ENCODE measurements at places on chromosomes 11 and 22. TPM values are rescaled to one million over a fixed set of nuclear protein-coding genes. Genes with fewer than 3 reads are reported as not detected.

- DNase-seq: peak; percentile 7
These were observed 25.0 kb downstream of the USP35 start for GRCh38 chr11:78213526-78214330.

- DNase-seq: no peak
These were observed 118.2 kb upstream of the CRYBB3 start for GRCh38 chr22:25081409-25081824.

DNA sequence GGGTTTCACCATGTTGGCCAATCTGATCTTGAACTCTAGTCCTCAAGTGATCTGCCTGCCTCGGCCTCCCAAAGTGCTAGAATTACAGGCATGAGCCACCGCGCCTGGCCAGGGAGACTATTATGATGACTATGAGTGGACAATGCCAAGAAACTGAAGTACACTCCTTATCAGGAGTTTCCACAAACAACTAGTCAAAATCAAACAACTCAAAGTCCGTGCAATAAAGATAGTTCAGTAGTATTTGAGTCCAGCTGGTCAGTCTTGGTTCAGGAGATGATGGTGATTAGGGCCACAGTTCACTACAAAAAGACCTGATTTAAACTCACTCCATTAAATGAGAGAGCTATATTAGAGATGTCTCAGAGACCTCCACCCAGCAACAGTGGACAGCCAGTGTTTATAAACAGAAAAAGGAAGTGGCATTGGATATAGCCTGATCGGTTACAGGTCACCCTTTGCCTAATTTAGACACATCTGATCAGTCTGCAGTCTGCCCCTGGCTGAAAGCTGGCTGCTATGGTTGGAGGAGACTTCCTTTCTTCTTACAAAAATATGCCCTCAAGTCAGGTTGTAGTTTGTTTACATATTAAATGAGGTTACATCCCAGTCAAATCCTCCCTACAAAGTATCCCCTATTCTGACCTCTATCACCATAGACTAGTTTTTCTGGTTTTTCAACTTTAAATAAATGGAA, 17.0 kb downstream of the CD3E start:
- DNase-seq: no peak

DNA sequence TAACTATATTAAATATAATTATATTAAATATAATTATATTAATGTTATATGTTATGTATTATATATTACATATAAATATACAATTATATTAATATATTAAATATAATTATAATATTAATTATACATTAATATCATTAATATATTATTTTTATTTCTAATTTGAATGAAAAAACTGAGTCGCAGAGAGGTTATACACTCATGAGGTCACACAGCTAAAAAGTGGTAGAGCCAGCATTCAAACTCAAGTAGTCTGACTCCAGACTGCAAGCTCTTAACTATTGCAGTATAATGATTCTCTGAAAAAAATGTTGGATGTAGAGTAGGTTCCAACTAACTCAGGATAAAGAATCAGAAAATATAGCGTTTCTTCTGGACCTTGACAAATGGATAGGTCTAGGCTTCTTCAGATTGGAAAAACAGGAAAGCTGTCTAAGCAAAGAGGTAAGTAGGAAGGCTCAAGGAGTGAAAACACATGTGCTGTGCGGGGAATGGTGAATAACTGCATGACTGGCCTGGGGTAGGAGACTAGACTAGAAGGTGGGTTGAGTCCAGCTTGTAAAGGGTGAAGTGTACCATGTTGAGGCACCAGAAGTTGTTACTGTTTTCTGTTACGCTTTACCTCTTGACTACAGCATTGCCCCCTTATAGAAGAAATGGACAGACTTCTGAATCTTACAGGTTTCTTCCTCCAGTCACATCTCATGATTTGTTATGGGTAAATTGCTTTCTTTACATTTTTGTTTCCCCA, 80.3 kb downstream of the TRIM44 start:
- DNase-seq: no peak

GRCh38 chr11:108414958-108415357, 52.4 kb downstream of the C11orf65 start:
- DNase-seq: no peak

- DNase-seq: no peak
These were observed 3.1 kb upstream of the C22orf39 start for GRCh38 chr22:19450363-19451175.

GRCh38 chr11:19696904-19697303, 15.7 kb upstream of the NAV2 start:
- DNase-seq: no peak

DNA sequence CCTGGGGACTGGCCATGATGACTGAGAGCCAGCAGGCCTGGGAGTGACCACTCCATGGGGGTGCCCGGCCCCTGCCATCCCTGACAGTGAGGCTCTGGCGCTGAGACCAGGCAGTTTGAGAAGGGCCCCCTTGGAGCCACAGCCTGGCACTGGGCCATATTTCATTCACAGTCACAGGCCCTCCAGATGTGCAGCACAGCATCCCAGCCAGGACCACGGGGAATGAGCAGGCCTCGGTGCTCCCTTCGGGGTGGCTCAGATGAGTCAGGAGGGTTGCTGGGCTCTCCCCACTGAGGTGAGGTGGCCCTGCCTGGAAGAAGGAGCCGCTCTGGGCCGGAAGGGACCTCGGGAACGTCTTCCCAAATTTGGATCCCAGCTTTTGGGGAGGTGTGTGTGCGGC, 53.0 kb downstream of the GRAMD4 start:
- DNase-seq: no peak

GRCh38 chr22:33747029-33747428, 173.2 kb downstream of the LARGE1 start:
- no peak for DNase-seq

DNA sequence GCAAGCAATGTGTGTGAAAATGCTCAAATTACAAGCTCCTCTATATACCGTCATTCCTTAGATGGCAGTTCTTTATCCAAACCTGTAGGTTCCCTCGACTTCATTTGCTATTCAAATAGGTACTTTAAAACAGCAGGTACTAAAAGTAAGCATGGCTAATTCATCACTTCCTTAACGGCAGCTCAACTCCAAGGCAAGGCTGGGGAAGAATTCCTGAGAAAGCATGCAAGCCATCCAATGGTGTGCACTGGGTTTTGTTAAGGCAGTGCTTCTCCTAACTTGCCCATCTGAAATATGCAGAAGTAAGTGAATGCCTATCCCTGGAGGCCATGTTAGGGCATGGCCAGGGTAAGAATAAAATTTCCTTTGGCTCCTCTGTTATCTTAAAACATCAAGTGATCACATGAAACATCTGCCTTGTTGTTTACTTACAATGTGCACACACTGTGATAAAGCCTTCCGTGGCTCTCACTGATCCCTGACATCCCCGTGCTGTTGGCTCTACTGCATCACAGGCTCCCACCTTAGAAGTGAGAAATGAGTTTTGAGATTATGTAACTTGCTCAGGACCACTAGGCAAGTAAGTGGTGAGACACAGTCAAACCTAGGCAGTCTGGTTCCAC, 52.1 kb downstream of the SMCO4 start:
- no peak for DNase-seq

GAL3ST1 gene
- total RNA-seq: 1.3 TPM

RPS13 gene
- 3,143 TPM for total RNA-seq

OR51B4 gene
- total RNA-seq: not detected

SLC7A4 gene
- 2.0 TPM for total RNA-seq

NUP160 gene
- 41.4 TPM for total RNA-seq

C22orf42 gene
- not detected for total RNA-seq

BCO2 gene
- total RNA-seq: 3.4 TPM

DENND6B gene
- total RNA-seq: 6.9 TPM
